ENCODE measurements at places on chromosomes 16 and 17.

- DNase-seq, result no peak
These were observed 45.2 kb downstream of the MYO1D start for GRCh38 chr17:32831627-32832243.

DNA sequence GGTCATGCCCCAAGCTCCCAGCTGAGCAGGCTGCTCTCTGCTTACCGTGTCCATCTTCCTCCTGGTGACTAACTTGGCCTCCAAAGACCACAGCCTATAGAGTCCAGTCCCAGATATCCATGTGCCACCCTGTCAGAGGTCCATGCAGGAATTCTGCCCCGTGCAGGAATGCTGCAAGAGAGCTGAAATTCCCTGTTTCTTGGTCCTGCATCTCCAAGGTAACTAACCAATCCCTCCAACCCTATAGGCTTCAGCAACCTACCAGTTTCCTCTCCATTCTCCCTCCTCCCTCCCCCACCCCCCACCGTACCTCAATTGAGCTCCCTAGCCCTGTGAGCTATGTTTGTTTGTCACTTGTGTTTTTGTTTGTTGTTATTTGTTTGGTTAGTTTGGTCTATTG lies 9.6 kb upstream of the MKS1 start:
- DNase-seq, result no peak

DNA sequence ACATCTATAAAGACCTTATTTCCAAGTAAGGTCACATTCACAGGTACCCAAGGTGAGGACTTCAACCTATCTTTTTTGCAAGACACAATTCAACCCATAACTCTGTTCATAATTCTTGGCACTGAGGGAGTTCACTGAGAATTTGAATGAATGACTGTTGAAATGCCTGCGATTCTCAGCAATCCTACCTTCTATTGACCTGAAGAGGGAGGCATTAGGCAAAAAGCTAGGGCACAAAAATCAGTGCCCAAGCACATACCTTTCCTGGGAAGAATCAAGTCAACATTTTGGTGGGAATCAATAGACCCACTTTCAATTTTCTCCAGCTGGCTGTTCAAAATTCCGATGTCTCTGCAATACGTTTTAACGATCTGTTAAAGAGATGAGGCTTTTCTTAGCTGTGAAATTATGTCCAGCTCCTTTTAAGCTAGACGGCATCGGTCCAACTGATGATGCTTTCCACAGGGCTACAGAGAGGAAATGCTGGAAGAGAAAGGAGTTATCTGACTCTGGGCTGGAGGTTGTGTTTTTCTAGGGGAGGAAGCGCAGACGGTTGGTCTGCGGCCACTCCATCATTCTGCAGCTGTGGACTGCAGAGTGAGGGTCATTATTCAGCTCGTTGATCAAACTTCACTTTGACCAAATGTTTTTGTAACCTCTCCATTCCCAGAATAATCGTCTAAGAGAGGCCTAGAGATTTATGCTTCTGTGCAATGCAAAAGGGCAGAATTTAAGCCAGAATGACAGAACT lies 25.2 kb downstream of the BCO1 start:
- DNase-seq, result no peak

DNA sequence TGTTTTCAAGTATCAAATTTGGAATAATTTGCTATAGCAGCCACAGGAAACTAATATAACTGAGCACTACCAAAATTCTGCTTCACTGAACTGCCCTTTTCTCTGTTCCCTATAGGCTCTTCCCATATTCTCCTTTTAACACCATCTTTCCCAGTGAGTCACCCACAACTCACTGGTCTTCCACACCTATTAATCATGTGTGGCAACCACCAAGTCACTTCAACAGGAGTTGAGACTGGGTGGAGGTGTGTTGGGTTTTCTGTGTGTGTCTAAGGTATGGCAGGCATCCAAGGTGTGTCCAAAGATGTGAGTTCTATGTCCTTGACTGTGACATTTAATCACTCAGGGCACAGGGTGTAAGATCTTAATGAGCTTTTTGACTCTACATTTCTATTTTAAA lies 610.0 kb upstream of the CDH11 start:
- no peak for DNase-seq

- DNase-seq, result no peak
These were observed 336.9 kb downstream of the CDH13 start for GRCh38 chr16:82963653-82964052.

- peak; percentile 34 for DNase-seq
These were observed 100.1 kb downstream of the IRF8 start for GRCh38 chr16:85998868-85999729.

DNA sequence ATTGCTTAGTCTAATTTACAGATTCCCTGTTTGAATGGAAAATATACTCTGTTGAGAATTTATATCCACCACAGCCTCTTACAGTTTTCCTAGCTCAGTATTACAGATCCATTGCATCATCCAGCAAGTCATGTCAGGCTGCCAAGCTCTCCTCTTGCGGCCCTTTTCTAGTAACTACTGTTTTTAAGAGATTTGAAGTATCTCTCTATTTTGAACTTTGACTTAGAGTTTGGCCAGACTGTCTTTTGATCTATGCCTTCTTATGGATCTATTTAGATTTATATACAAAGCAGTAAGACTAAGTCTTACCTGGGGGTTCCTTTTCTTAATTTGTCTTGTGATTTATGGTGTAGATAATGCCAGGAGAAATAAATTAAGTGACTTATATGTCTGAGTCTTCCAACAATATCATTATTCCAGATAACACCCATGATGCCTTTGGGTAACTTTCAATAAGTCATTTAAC lies 53.1 kb upstream of the ABCC11 start:
- DNase-seq, result no peak

DNA sequence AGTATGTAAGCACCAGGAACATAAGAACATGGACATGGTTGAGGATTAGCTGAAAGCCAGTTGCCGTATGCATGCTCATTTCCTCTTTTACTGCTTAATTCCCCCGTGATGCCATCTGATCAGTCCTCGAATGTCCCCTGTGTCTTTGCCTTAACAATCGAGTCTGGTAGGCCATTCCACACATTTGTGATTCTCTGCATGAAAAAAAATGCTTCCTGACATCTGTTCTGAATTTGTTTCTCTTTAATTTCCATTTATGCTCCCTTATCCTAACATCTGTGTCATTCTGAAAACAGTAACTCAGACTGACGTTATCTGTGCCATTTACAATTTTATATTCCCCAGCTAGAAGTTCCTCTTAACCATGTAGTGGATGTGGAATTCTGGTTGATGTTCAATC lies 158.2 kb upstream of the TOX3 start:
- DNase-seq, result no peak

GRCh38 chr16:66843191-66843590 lies 1.0 kb upstream of the CA7 start:
- no peak for DNase-seq

DNA sequence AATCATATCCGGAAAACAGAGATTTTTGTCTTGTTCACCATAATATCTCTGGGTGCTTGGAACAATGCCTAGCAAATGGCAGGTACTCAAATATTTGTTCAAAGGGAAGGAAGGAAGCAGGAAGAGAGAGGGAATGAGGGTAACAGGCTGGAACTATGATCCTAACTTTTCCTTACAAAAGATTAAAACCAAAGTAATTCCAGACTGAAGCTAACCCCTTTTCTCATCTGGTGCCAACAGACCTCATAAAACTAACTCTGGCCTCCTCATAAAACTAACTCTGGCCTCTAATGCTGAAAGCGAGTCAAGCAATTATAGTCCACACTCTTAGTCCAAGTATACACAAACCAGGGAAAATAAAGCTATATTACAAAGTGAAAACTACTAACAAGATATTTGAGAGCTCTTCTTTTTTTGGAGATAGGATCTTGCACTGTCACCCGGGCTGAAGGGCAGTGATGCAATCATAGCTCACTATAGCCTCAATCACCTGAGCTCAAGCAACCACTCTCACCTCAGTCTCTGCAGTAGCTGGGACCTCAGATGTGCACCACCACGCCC lies 84.6 kb downstream of the KANSL1 start:
- DNase-seq, result no peak
